ENCODE measurements at places on chromosomes 11 and 22.

GRCh38 chr22:27791159-27791858 is 10.2 kb downstream of the MN1 start:
- DNase-seq: no peak

DNA sequence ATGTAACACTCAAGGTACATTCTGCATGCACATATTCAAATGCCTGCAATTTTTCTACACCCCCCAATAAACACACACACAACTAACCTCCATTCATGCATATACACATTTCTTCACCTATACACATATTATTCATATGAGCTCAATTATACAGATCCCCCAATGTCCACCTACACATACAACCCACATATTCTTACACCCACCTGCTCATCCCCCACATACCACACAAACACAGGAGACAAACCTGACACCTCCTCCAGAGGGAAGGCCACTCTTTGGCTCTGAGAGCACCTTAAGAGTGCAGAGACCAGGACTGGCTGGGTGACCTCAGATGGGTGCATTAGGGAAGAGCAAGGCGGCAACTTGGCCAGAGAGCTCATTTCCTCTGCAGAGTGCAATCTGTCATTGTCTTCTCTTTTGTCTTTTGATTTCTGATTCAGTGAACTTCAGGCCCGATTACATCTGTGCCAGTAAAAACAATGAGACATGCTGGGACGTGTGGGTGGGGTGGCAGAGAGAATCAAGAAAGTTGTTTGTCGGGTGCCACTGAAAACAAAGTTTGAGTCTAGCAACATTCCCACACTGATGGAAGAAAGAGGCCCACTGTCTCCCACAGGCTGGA is 208.4 kb downstream of the NXPE2 start:
- DNase-seq: no peak

- DNase-seq: no peak
These were observed 24.4 kb downstream of the OR8B12 start for GRCh38 chr11:124518989-124519451.

GRCh38 chr11:64089493-64089892 is 53.8 kb downstream of the FLRT1 start:
- peak; percentile 21 for DNase-seq

- no peak for DNase-seq
These were observed 32.9 kb downstream of the LRRC32 start for GRCh38 chr11:76637491-76638269.

DNA sequence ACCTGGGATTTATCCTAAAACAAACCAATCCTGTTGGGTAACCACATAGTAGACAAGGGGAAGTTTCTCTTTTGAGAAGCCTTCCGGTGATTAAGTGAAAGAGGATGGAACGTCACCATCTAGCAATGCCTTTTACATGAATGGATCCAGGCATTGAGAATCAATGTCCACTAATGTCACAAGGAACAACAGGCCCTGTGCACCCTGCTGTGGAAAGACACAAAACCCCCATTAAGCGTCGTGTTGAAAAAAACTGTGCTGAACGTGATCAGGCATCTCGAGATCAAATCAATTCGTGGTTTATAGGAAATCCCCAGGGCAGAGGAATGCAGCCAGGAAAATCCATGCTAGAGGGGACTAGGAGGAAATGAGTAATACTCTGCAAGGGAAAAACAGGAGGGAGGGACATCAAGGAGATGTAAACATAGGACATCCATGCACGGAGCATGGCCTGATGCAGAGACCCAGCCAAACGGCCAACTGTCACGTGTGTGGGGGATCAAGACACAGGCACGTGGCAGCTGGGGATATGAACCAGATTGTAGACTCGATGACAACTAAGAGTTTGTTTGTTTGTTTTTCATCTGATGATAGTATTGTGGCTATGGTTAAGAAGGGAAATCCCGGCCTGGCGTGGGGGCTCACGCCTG is 38.6 kb upstream of the CARS1 start:
- no peak for DNase-seq

GRCh38 chr22:29214232-29214631 is 8.5 kb downstream of the EMID1 start:
- no peak for DNase-seq

DNA sequence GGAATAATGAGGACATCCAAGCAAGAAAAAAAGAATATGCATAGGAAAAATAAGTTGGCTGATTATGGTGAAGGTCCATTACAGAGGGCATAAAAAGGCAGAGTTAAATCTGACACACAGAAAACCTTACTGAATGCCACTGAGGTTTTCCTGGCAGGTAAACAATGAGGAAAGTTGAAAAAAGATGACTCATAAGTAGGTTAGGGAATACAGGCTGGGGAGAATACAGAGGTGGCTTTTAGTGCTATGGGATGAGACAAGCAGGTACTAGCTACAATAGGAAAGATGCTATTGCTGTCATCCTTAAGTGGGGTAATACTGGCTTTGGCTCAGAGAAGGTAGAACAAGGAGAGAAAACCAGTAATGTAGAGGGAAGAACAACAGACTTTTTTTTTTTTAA is 44.7 kb downstream of the CSTF3 start:
- no peak for DNase-seq

- DNase-seq: peak; percentile 66
These were observed 4.5 kb upstream of the NOL12 start for GRCh38 chr22:37681556-37682049.

GRCh38 chr11:121763526-121763925 is 310.8 kb upstream of the SORL1-AS1 start:
- no peak for DNase-seq

GRCh38 chr11:116115801-116116200 is 611.6 kb upstream of the CADM1 start:
- no peak for DNase-seq

DNA sequence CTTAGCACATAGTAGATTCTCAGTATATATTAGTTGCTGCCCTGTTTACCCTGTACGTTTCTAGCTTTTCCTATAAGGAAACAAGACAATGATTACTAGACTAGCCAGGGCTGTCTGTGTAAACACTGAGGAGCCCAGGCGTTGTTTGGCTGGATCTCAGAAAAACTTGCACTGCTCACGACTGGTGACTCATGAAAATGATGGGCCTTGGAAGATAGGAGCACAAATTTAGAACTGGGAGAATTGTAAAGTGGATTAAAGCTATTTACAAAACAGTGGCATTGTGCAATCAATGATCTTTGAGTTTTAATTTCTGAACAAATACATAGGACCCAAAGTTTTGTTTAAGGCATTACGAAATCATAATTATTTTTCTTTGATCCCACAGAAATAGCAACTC is 276.9 kb downstream of the FAM76B start:
- DNase-seq: no peak

GRCh38 chr22:42797011-42797410 is 60.1 kb downstream of the ARFGAP3 start:
- no peak for DNase-seq

DNA sequence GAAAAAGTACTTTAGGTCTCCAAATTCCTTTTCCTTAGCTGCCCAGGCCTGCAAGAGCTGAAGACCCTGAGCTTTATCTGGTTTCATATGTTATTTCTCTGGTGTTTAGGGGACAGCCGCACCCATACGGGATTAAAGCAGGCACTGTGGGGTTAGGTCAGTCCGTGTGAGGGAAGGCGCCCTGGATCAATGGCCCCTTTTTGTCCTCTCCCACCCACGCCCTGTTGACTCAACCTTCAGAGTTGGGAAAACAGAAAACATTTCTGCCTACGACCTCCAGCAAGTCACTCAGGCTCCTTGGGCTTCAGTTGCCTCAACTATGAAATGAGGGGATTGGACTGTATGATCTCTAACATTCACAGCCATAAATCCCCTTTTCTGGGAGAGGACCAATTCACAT is 55.2 kb upstream of the BARX2 start:
- DNase-seq: no peak

- DNase-seq: no peak
These were observed 164.0 kb upstream of the RASSF10 start for GRCh38 chr11:12845163-12845562.

DNA sequence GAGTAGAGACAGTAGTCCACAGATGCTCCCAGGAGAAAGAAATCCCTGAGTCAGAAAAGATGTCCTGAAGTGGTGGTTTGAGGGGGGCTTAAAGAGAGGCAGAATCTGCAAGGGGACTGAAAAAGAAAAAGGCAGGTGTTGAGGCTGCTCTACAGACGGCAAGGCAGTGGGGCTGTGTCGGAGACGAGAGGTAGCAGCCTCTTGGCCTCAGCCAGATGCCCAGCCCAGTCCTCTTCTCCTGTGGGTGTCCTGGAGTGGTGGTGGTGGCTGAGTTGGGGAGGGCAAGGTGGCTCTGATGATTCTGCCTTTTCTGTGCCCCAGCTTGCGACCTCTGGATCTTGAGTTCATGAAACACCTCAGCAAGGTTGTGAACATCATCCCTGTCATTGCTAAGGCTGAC is 9.3 kb upstream of the WBP2NL start:
- DNase-seq: no peak

DNA sequence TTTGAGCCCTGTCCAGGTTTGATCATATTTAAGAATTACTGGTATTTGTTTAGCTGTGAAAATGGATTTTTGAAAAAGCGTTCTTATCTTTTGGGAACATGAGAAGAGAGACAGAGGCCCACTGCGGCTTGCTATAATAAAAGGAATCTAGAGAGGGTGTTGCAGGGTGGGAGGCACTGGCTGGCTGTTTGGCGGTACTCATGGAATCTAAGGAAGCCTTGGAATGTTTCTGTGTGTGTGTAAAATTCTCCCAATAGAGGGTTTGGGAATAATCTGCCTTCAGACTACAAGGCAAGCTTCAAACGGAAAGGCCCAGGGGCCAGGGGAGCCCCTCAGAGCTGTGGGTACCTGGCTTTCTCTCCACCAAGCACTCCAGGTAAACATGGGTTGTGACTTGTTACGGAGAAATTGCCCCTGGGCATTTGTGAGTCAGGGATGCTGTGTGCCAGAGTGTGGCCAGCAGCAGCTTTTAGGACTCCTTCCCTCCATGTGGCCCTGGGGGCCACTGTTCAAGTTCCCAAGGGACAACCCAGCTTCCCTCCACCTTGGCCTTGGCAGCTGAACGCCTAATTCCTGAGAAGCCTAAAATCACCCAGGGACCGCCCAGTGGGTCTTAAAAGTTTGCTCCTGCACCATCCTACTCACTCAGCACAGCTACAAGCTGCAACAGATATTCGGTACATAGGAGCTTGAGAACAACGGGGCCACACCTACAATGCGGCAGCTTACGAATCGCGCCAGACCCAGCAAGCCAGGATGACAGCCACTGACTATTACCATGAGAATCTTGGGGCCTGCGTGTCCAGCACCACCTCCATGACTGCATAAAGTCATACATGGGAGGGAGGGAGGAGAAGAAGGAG is 14.1 kb upstream of the SYT8 start:
- no peak for DNase-seq

DNA sequence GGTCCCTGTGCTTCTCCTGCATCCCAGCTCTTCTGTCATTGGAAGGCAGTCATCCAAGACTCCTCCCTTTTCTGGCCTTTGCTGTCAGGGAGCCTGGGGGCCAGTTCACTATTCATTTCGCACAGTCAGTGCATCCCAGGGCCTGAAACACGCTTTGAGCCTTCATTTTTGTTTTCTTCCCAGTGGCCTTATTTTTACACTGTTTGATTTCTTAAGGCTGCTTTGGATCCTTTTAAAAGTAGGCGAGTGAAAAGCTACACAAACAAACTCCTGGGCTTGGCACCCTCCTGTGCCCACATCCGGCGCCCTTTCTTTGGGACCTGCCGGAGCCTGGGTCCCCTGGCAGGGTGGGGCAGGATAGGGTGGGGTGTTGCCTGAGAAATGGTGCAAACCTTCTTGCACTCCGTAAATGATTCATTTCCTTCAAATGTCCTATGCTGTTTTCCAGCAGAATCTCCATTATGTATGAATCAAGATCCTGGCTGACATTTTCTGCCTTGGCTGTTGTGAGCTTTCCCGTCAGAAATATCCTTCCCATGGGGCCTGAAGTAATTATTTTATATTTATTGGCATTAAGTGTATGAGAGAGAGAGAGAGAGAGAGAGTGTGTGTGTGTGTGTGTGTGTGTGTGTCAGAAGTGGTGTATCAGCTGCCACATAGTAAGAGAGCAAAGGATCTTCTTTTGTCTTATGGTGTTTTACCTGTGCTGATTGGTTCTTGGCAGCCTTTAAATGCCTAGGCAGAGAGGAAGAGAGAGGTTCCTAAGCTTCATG is 45.6 kb downstream of the BCR start:
- peak; percentile 31 for DNase-seq

GRCh38 chr11:65894034-65894591 is 3.6 kb downstream of the CCDC85B start:
- DNase-seq: no peak

GRCh38 chr22:49564666-49565515 is 262.8 kb downstream of the BRD1 start:
- no peak for DNase-seq

- DNase-seq: no peak
These were observed 35.0 kb upstream of the LMO2 start for GRCh38 chr11:33926671-33927552.

DNA sequence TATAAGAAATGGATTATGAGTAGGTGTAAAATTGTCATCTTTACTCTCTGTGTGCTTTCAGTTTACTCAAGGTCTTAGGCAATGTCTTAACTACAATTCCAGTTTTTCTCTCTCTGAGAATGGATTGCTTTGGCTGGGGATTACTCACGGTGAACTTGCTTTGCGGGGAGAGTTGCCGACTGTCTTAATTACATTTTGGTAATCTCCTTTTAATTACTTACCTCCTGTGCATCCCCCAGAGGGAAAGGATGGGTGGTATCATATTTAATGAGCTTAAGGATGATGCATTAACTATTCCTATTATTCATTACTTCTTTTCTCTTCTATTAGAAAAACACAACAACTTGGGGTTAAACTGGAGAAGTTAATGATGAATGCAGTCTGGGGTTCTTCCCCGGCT is 159.4 kb downstream of the MPPED1 start:
- no peak for DNase-seq

DNA sequence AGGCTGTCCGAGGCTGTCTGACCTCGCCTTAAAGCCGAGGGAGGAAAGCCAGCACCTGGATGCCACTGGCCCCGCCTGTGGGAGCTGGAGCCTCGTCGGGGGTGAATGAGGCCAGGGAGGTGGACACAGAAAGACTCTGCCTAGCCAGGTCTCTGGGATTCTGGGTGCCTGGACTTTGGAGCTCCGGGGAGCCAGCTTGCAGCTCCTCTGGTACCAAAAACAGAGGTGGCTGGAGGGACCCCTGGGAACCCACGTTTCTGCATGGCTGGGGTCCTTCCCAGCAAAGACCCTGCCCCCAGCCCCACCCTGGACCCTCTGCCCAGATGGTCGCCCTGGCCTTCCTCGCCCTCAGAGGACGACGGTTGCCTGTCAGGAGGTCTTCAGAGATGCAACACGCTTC is 239.7 kb downstream of the BRD1 start:
- DNase-seq: no peak

All from hypothalamus (tissue), 51 donors.